ENCODE measurements at places on chromosomes 1 and 21.

GRCh38 chr1:1198423-1199140 is 7.8 kb downstream of the TNFRSF18 start:
- DNase-seq: no peak

DNA sequence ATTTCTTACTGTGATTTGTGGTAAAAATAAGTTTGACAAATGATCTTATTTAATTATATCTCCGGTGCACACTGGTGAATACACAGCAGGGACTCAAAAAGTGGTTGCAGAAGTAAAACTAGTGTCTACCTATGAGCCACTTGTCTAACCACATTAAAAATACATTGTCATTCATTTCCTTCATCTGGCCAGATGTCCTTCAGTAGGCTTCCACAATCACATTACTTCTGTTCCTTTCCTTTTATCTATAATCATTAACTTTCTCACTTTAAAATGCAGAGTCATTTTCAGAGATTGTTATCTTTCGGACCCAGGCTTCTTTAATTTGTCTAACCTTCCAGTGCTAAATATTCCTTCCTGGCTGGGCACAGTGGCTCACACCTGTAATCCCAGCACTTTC is 3.0 kb downstream of the RBBP5 start:
- no peak for DNase-seq

GRCh38 chr1:187047298-187047697 is 218.5 kb downstream of the PLA2G4A start:
- DNase-seq: no peak

- DNase-seq: no peak
Observed at GRCh38 chr1:185404291-185404690, 87.2 kb upstream of the IVNS1ABP start.

GRCh38 chr1:208034135-208034534 is 123.2 kb upstream of the CD34 start:
- DNase-seq: no peak

GRCh38 chr1:89637496-89637895 is 4.6 kb downstream of the LRRC8C start:
- DNase-seq: no peak

- DNase-seq: no peak
Observed at GRCh38 chr1:24742090-24742938, 2.9 kb upstream of the CLIC4 start.

DNA sequence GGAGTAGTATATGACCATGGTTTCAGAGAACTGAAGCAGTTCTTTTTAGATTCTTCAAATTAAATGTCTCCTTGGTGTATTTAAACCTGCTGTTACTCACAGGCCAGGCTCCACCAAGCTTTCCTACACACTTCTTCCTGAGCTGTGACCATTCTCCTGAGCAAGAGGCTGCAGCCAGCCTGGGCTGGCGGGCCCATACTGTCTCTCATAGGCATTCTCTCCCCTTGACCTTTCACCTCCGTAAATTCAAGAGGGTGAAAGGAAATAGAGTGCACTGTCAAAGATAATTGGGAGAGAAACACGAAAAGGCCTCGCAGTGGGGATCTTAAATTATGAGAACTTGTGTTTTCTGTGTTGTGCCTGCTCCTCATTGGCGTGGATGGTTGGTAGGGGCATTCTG is 2.3 kb downstream of the ARF1 start:
- DNase-seq: no peak

DNA sequence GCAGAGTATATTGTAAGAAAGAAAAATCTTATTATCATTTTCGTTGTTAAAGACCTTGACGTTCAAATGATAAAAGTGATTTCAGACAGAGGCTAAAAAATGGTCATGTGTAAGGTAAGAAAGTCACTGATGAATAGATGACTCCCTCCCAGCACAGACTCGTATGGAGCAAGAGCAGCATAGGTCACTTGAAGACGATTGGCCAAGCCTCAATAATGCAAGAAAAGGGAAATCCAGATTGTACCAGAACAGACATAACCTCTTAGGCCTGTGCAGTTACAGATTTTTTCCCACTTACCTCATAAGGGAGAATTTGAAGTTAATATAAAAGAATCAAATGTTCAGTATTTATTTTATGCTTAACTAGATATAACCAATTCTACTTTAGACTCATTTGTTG is 16.3 kb upstream of the OLFML2B start:
- DNase-seq: no peak

DNA sequence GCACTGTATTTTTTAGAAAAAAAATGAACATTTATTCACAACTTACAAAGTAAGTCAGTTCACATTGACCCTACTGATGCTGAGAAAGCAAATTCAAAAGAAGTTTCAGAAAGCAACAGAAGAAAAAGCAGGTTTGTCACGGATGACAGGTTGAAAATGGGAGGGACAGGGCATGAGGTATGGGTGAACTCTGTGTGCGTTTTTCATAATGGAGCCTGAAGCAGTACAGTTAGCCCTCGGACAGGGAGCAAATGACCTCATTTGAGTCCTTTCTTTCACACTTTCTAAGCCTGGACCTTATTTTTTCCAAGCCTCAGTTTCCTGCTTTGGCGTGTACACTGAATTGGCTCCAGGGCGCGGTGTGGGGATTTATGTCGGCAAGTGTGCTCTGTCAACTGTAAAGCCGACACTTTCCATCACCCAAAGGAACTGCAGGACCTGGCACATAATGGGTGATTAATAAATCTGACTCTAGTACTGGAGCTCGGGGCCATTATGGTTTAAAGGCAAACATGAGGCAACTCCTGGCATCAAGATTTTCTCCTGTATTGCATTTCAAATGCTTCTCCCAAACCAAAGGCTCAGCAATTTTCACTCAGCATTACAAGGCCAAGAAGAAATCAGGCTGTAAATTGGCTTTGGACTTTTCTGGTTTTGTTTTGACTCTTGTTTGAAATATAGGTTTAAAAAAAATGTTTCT is 345.5 kb upstream of the DUSP10 start:
- no peak for DNase-seq

Measured in stimulated activated CD8-positive, alpha-beta memory T cell treated with anti-CD3 and anti-CD28 coated beads, Interleukin-4, amount 100 ng/mL, for 4 hours (primary cell).